Ascending aorta (tissue), 2 donors: ENCODE measurements at places on chromosomes 4 and X.
A peak's percentile ranks its signal among the peaks of the same experiment; 100 is the strongest.

- DNase-seq: peak; percentile 9
Observed at GRCh38 chrX:124242131-124242530, 90.3 kb upstream of the TEX13D start.

DNA sequence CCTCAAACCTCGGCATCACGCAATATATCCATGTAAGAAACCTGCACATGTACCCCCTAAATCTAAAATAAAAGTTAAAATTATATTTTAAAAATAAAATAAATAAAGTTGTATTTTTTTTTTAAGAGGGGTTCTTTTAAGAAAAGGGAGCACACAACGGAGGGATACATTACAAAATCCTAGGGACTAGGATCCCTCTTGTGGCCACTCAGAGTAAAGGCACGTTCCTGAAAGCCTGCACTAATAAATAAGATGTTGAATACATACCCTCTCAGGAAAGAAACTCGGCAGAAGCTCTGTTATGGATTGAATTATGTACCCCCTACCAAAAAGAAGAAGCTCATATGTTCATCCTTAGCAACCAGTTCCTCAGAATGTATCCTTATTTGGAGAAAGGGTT, 50.9 kb upstream of the PRDX4 start:
- no peak for DNase-seq

DNA sequence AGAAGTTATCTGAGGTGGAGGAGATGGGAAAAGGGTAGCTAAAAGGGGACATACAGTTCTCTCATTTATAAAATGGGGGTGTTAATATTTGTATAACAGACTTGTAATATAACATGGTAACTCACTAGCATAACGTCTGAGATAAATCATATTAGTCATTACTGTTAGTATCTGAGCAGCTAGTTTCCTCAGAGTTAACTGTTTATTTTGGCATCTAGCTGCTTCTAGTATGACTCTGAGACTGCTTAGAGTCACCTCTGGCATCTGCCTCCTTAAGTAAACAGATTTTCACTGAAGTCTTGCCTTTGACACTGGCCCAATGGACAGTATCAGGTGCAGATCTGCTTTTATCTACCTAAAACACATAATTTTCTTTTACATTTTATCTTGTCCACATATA, 58.1 kb downstream of the SLC30A9 start:
- no peak for DNase-seq

GRCh38 chrX:153667281-153667955, 6.2 kb downstream of the PNCK start:
- no peak for DNase-seq

DNA sequence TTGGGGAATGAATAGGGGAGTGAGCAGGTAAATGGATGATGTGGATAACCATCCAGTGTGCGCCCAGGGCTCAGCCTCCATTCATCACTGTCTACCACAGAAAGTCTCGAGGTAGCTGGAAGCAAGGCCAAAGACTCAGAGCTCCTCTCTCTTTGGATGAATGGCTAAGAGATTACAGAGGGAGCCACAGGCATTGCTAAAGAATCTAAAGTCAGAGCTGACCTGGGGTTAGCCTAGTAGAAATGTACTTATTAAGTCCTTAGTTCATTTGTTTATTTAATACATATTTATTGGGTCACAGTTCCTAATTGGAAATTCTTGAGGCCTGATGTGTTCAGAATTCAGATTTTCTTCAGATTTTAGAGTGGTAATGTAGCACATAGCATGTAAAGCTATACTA, 88.7 kb upstream of the HPF1 start:
- DNase-seq: no peak

GRCh38 chr4:128512161-128512560, 224.5 kb upstream of the PGRMC2 start:
- no peak for DNase-seq

GRCh38 chr4:23500894-23501449, 388.9 kb downstream of the PPARGC1A start:
- DNase-seq: no peak

DNA sequence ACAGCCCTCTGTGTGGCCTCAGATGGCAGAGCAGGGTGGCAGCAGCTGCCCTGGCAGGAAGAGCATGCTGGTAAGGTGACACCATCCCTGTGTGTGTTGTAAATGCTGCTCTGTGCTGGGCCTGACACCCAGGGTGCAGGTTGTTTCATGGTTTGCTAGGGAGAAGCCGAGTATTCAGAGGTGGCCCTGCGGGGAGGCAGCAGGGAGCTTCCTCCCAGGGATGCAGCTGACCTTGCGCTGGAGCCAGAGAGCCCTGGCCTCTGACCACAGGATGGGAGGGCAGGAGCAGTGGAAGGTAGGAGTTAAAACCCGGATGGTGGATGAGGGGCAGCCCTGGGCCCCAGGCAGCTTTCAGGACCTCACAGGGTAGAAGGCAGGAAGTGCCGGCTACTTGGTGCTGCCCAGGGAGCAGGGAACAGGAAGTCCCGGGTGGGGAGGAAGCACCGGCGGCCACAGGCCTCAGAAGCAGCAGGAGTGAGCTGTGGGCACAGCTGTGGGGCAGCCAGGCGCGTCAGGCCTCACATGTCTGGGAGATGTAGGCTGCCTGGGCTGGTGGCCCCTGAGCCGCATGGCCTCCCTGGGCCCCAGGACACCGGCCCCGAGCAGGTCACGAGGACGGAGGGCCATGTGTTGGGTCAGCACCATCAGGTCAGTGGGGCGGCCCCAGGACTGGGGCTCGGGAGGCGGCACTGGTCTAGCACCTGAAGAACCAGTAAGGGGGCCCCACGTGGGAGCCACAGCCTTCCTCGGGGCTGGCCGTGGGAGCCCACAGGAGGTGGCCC, 19.1 kb downstream of the SH3BP2 start:
- peak; percentile 86 for DNase-seq

- DNase-seq: no peak
Observed at GRCh38 chr4:5890063-5890727, 2.7 kb downstream of the CRMP1 start.

DNA sequence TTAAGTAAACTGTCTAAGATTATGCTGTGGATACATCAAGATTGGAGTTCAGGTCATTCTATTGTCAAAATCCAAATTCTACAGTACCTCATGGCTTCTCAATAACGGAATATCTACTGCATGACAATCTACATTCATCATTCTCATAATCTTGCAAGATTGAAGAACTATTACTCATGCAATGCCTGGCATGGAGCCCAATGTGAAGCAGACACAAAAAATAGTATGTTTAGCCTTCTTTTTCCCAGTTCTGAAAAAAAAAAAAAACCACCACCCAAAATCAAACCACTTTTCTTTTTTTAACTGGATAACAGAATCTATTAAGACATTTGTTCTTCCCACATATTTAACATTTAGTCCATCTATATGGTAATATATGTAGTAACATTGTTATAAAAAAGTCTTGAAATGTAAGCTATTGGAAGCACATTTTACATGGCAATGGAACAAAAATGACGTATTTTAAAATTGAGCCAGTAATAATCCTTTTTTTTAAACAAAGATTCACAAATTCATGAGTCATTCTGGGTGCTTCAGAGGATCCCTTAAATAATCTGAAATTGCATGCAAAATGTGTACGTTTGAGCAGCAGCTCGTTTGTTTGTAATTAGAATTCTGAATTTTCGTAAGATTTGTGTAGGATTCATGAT, 232.2 kb upstream of the FMR1 start:
- no peak for DNase-seq

DNA sequence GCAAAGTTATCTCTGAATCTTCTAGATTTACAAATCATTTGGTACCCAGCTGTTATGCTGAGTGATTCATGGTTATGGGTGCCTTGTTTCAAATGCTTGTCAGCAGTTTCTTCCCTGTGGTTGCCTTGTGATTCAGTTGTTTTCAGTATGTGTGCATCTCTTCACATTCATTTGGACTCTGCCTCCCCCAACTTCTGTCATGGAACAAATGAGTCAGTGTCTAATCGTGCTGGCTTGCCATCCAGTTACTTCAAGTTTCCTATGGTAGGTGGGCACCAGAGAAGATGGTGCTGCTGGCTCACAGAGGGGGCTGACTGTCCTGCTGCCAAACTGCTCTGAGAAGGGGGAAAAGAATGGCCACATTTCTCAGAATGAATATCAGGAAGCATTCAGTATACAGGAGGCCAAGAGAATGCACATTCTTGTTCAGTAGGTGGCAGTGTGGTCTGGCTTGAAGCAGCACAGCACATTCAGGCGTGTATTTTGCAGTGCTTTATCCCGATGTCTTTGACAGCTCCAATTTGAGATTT, 260.9 kb downstream of the GLUD2 start:
- DNase-seq: no peak

GRCh38 chrX:41419082-41419481, 28.1 kb upstream of the NYX start:
- no peak for DNase-seq

GRCh38 chrX:50812995-50813842, 775 bp downstream of the SHROOM4 start:
- DNase-seq: no peak

- no peak for DNase-seq
Observed at GRCh38 chrX:141941234-141941633, 37.5 kb downstream of the MAGEC1 start.

DNA sequence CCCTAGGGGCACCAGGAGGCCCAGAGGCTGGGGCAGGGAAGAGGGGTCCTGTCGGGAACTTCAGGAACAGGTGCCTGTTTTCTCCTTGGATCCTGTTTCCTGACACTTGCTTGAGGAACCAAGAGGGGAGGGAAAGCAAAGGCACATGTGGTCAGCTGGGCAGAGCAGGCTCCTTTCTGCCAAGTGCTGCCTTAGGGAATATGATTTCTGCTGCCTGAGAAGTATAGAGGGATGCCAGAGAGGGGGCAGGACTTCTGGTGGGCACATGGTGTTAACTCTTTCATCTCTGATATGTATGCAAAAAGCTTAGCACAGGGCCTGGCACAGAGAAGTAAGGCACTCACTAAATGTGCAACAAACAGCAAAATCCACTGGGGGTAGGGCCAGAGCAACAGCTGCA, 51.2 kb upstream of the PJA1 start:
- DNase-seq: no peak

DNA sequence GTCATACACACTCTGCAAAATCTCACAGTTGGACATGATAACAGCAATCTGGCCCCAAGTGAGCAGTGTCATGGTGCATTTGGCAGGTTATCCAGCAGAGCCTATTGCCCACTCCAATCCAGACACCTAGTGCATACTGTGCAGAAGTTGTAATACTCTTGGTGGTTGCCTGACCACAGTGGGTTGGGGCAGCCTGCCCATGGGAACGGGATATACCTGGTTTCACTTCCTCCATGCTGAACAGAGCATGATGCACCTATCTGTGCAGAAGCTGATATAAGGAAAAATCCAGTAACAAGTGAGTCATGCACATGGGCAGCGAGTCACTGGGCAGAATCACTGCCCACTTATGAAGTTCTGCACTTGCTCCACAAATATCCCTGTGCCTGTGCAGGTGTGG, 105.3 kb upstream of the IGSF1 start:
- DNase-seq: no peak

GRCh38 chr4:52374877-52375276, 284.2 kb downstream of the USP46 start:
- no peak for DNase-seq

DNA sequence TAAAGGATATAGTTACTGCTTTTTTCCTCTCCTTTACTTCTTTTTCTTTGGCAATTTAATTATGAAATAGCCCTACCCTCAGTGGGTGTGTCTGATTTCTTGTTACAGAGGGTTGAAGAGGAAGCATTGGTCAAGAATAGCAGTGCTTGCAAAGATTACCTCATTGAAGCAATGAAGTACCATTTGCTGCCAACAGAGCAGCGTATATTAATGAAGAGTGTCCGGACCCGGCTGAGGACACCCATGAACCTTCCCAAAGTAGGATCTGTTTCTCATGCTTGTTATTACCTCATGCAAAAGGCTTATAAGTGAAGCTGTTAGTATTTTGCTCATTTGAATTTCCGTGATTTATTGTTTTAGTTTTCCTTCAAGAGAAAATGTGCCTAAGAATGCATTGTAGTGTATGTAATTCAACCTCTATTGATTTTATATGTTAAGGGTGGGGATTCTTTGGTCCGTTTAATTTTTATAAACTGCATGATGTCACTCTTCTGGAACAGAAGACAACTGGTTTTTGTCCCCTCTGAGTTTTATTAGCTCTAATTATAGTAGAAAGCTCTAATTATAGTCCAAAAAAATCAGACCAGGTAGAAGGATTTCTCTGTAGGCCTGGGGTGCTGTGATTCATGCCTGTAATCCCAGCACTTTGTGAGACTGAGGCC, 27.9 kb upstream of the MSMO1 start:
- no peak for DNase-seq

- no peak for DNase-seq
Observed at GRCh38 chr4:106048250-106048971, 153.1 kb downstream of the NPNT start.

DNA sequence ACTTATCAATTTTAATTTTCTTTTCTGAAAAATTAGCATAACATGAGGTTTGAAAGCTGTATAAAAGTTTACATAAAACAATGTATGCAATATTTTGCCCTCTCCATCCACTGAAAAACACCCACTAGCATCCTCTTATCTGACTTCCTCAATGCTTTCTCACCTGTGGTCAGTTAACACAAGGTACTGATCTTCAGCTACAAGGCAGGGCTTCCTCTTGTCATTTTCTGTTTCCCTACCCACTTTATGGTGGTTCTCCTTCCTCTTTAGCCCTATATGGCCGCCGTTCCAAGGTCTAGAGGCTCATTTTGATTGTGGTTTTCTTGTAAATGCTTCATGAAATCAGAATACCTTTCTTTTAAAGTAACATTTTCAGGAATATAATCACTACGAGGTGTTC, 618.6 kb upstream of the CPEB2 start:
- DNase-seq: no peak

DNA sequence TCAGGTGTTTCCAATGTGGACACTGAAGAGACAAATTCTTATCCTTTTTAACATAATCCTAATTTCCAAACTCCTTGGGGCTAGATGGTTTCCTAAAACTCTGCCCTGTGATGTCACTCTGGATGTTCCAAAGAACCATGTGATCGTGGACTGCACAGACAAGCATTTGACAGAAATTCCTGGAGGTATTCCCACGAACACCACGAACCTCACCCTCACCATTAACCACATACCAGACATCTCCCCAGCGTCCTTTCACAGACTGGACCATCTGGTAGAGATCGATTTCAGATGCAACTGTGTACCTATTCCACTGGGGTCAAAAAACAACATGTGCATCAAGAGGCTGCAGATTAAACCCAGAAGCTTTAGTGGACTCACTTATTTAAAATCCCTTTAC, 18.6 kb downstream of the TLR7 start:
- no peak for DNase-seq

GRCh38 chr4:46717950-46718349, 191.1 kb downstream of the COX7B2 start:
- no peak for DNase-seq

GRCh38 chr4:17623451-17624001, 9.1 kb downstream of the MED28 start:
- DNase-seq: no peak

DNA sequence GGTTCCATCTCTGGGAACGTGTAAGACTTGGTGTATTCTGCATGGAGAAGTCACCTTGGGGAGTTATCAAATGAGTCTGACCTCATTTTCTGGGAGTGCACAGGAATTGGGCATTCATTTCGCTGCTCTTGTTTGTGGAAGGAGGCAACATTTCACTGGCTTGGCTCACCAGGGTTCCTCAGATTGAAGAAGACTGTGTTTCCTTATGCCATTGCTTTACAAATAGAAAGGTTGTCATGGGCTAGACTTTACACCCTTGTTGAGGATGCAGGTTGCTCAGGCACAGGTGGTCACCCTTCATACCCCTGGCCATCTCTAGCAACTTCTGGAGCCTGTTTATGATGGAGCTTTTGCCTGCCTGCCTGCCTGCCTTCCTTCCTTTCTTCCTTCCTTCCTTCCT, 114.4 kb downstream of the AASDH start:
- no peak for DNase-seq
